ENCODE measurements at places on chromosomes 6 and 20. TPM values are rescaled to one million over a fixed set of nuclear protein-coding genes. Genes with fewer than 3 reads are reported as not detected.
A peak's percentile ranks its signal among the peaks of the same experiment; 100 is the strongest.

SLC16A10 gene
- 3.4 TPM for total RNA-seq

GRCh38 chr6:41644297-41644879 is 6.1 kb downstream of the MDFI start:
- peaks cover 27% of the 10 kb centered on the region for H3K27me3 ChIP-seq
- no peak for DNase-seq
- H3K36me3 ChIP-seq, result no peaks in the 10 kb centered on the region
- H3K4me1 ChIP-seq, result no peaks in the 10 kb centered on the region
- no peak overlapping the region for H3K4me3 ChIP-seq
- no peak overlapping the region for H3K27ac ChIP-seq

DNA sequence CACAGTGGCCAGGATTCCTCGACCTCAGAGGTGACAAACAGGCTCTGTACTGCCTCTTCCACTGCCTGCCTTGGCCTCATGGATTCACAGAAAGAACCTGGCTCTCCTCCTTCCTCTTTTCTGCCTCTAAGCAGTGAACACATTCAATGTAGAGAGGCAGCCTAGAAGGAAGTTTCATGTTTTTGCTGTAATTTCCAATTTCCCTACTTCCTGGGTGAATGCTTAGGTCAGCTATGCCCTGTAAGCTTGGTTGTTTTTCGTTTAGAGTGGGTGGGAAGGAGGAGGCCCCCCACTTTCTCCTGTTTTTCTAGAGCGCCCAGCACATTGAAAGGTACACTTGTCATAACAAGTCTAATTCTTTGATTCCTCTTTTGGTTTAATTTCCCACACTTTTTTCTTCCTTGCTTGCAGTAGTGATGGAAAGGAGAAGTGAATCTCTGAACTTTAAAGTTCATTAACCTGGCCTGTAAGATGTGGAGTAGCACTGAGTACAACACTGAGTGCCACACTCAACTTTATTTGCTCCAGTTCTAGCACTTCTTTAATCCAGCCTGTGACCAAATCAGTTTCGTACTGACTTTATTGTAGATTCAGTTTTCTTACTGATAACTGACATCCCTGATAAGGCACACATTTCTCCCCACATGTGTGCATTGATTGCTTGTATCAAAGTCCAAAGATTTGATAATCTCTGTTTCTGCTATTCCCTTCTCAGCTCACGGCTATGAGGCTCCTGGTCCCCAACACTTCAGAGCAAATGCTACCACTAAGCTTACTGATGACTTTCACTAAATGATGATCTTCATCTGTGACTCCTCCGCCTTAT is 100.0 kb upstream of the MAN1A1 start:
- H3K4me3 ChIP-seq, result no peak overlapping the region
- no peaks in the 10 kb centered on the region for H3K27me3 ChIP-seq
- peaks cover 12% of the 10 kb centered on the region for H3K4me1 ChIP-seq
- no peaks in the 10 kb centered on the region for H3K36me3 ChIP-seq
- no peak for DNase-seq
- no peak overlapping the region for H3K27ac ChIP-seq

DNA sequence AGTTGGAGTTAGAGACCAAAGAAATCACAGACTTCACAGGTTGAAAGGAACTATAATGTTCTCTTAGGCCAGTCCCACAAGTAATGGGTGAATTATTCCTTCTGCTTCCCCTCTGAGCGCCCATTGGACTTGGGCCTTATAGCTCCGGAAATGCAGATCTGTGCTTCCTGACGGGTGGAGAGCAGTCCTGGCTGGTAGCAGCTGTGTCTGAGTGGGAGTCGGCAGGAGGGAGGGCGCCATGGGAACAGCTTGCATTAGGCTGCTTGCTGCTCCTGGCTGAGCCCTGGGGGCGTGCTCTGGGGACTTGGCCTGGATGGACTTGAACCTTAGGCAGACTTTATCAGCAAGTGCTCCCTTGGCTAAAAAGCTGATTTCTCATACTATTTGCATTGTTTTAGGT is 18.4 kb upstream of the NUP153 start:
- no peak overlapping the region for H3K27ac ChIP-seq
- H3K27me3 ChIP-seq, result no peaks in the 10 kb centered on the region
- DNase-seq, result no peak
- no peaks in the 10 kb centered on the region for H3K36me3 ChIP-seq
- H3K4me3 ChIP-seq, result no peak overlapping the region

GRCh38 chr20:46991168-46991567 is 96.5 kb downstream of the EYA2 start:
- peaks cover 17% of the 10 kb centered on the region for H3K27me3 ChIP-seq
- no peak overlapping the region for H3K4me3 ChIP-seq
- H3K27ac ChIP-seq, result no peak overlapping the region
- no peaks in the 10 kb centered on the region for H3K36me3 ChIP-seq
- H3K4me1 ChIP-seq, result peaks cover 35% of the 10 kb centered on the region
- DNase-seq, result no peak

GRCh38 chr20:44664131-44664530 is 12.6 kb upstream of the ADA start:
- H3K27me3 ChIP-seq, result no peaks in the 10 kb centered on the region
- peaks cover 8% of the 10 kb centered on the region for H3K4me1 ChIP-seq
- no peak overlapping the region for H3K27ac ChIP-seq
- peaks cover 1% of the 10 kb centered on the region for H3K36me3 ChIP-seq

DNA sequence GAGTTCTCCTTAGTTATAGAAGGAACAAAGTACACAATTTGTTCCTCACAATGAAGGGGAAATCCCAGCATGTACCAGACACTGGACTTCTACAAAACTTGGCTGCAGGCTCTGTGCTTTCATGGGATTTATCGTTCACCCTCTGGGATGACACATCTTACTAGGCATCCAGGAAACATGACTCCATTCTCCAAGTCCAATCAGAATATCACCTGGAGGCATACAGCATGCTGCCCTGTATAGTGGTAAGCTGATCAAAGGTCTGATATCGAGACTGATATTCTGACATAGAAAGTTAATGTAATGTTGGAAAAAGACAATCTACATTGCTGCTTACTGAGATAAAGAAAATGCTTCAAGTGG is 6.7 kb downstream of the RWDD2A start:
- H3K27ac ChIP-seq, result no peak overlapping the region
- DNase-seq, result no peak

GRCh38 chr6:30206799-30207618 is 6.2 kb downstream of the TRIM26 start:
- H3K4me3 ChIP-seq, result no peak overlapping the region
- H3K27me3 ChIP-seq, result no peaks in the 10 kb centered on the region
- no peak for DNase-seq
- peaks cover 31% of the 10 kb centered on the region for H3K36me3 ChIP-seq
- H3K27ac ChIP-seq, result no peak overlapping the region
- H3K4me1 ChIP-seq, result peaks cover 73% of the 10 kb centered on the region

MUCL3 gene
- total RNA-seq, result not detected

KHDC1L gene
- not detected for total RNA-seq

GRCh38 chr6:144736763-144737162 is 451.6 kb downstream of the UTRN start:
- no peaks in the 10 kb centered on the region for H3K27me3 ChIP-seq
- H3K4me3 ChIP-seq, result no peak overlapping the region
- no peak overlapping the region for H3K27ac ChIP-seq

HLA-DQB1 gene
- total RNA-seq, result 10.1 TPM

DNA sequence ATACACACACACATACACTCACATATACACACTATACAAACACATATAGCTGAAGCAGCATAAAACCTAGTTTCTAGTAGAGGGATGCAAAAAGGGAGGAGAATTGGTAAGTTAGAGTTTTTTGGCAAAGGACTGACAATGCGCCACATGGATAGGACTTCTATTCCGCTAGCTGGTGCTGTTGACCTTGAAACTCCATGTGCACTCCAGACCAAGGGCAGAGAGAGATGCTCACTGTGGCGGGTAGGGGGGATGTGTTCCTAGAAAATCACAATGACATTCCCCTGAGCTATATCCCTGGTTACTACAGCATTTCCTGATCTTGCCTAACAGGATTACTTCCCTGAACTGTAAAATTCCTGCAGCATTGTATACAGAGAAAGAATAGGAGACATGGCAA is 19.2 kb downstream of the MICA start:
- H3K4me1 ChIP-seq, result no peaks in the 10 kb centered on the region
- no peak for DNase-seq
- no peaks in the 10 kb centered on the region for H3K36me3 ChIP-seq
- no peak overlapping the region for H3K27ac ChIP-seq
- H3K4me3 ChIP-seq, result no peak overlapping the region

BPIFB4 gene
- not detected for total RNA-seq

DNA sequence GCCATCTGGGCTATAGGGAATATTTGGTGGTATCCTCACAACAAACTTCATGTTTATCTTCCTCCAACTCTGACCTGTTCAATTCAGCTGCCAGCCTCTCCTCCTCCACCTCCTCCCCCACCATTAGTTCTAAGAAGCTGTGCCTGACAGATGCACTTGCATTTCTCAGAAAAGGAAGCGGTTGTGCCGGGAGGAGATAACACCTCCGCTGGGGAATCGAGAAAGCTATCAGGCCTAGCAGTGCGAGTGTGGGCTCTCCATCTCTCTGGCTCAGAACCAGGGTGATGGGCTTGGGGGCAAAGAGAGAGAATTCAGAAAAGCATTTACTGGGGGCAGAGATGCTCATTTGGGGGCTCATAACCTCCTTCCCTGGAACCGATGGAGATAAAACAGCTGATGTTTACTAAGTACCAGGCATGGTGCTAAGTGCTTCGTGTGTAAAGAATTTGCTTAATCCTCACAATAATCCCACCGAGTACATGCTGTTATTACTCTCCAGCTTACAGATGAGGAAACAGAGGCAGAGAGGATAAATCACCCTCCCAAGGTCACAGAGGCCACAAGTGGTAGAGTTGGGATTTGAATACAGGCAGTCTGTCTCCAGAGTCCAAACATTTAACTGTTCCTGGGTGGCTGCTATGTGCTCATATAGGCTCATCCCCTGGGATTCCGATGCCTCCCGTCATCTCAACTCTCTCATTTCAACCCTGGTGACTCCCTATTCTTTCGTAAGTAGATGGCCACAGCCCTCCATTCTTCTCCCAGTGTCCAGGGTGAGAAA is 38.3 kb downstream of the COX4I2 start:
- no peaks in the 10 kb centered on the region for H3K27me3 ChIP-seq
- H3K27ac ChIP-seq, result peak overlapping the region; percentile 92
- peaks cover 63% of the 10 kb centered on the region for H3K36me3 ChIP-seq
- DNase-seq, result peak; percentile 83

DNA sequence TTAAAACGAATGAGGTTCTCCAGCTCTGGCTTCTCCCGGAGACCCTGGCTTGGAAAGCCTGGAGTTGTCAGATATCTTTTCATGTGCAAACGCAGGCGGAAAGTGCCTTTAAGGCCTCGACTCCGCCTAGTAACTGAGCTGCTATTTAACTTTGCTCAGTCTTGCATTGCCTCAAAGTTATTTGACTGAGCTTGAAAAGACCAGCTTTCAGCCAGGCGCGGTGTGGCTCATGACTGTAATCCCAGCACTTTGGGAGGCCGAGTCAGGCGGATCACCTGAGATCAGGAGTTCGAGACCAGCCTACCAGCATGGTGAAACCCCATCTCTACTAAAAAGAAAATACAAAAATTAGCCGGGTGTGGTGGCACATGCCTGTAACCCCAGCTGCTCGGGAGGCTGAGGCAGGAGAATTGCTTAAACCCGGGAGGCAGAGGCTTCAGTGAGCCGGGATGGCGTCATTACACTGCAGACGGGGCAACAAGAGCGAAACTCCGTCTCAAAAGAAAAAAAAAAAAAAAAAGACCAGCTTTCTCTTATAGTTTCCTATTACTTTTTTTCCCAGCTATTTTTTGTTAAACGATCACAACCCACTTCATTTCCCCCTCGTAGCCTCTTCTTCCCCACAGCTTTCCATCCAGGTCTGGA is 1.9 kb downstream of the GCNT2 start:
- H3K27me3 ChIP-seq, result no peaks in the 10 kb centered on the region
- H3K4me3 ChIP-seq, result no peak overlapping the region

C6orf15 gene
- not detected for total RNA-seq

SAMD5 gene
- total RNA-seq, result 0.02 TPM

GPLD1 gene
- 0.19 TPM for total RNA-seq

DNA sequence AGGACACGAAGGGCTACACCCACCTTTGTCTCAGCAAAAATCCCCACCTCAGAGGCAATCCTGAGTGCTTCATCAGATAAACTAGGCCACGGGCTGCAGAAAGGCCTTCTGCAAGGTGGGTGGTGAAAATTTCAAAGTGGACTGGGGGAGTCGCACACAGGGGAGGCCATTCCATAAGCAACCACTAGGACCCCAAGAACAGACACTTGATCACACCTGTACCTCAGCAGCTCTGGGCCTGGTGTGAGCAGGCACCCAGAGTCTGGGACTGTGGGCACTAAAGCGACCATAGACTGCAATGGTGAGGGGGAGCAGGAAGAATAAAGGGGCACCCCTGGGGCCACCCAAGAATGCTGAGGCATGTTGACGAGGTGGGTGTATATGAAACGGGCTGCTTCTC is 52.6 kb downstream of the SERAC1 start:
- DNase-seq, result no peak
- H3K4me3 ChIP-seq, result no peak overlapping the region
- no peaks in the 10 kb centered on the region for H3K27me3 ChIP-seq
- H3K36me3 ChIP-seq, result peaks cover 23% of the 10 kb centered on the region
- no peaks in the 10 kb centered on the region for H3K4me1 ChIP-seq

GRCh38 chr6:40075056-40075590 is 140.9 kb upstream of the MOCS1 start:
- no peaks in the 10 kb centered on the region for H3K36me3 ChIP-seq
- H3K4me3 ChIP-seq, result no peak overlapping the region
- H3K27ac ChIP-seq, result no peak overlapping the region
- H3K4me1 ChIP-seq, result no peaks in the 10 kb centered on the region
- DNase-seq, result no peak

TRERF1 gene
- 16.7 TPM for total RNA-seq

DNA sequence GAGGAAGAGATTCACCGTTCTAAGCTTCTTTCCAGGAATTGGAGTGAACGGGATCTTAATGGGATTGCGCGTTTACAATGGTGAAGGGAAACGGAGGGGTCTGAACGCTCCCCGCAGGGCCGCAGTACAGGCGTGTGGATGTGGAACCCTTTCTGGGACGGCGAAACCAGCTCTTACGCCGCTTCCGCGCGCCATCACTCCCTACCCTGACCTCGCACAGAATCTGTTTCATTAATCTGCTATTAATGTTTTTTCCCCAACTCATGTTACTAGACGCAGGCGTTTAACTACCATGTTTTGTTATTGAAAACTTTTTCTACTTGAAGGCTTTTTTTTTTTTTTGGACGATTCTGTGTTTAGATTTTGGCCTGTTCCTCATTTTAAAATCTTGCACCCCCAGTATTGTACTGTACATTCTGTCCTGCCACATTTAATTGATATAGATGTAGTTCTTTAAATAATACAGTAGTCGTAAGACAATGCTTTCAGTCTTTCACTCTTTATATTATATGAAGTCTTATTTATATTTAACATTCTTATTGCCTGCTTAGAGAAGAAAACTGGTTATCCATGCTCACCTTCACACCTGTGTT is 696 bp upstream of the SUPT3H start:
- H3K36me3 ChIP-seq, result peaks cover 4% of the 10 kb centered on the region
- DNase-seq, result no peak
- peaks cover 24% of the 10 kb centered on the region for H3K4me1 ChIP-seq

- H3K27ac ChIP-seq, result no peak overlapping the region
- H3K27me3 ChIP-seq, result no peaks in the 10 kb centered on the region
- H3K36me3 ChIP-seq, result no peaks in the 10 kb centered on the region
- no peak overlapping the region for H3K4me3 ChIP-seq
Observed at GRCh38 chr20:11216451-11217314, 542.9 kb upstream of the JAG1 start.

AGER gene
- 16.5 TPM for total RNA-seq

Data from activated CD4-positive, alpha-beta memory T cell treated with anti-CD3 and anti-CD28 coated beads for 36 hours (primary cell).